ENCODE measurements at places on chromosomes 12 and 14.

- DNase-seq, result no peak
Measured at GRCh38 chr12:112468046-112468445, 49.3 kb downstream of the PTPN11 start.

DNA sequence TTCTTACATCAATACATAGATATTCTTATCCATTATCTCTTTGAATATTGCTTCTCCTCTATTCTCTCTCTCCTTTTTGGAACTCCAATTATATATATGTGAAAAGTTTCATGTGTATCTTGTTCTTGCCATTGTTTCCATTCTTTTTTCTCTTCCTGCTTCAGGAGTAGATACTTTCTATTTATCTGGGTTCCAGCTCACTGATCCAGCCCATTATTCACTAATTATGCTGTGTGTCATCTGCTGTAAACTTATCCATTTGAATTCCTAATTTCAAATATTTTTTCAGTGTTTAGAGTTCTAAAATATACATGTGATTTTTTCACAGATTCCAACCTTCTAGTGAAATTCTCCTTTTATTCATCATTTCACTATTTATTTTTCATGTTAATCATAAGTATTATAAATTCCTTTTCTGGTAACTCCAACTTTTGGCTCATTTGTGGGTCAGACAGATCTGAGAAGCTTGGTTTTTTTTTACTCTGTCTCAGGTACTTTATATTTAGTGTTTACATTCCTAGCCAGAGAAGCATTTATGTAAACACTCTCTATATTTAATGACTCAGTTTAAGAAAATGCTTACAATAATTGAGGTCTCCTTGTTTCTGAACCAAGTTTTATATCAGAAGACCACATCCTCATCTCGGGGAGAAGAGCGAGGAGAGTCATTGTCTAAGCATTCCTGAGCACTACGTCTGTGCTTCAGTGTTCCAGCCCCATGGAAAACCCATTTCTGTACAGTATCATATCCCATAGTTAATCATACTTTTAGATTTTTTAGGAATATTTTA lies 15.9 kb upstream of the AMIGO2 start:
- DNase-seq, result no peak

GRCh38 chr12:108681317-108681716 lies 47.6 kb upstream of the SELPLG start:
- DNase-seq, result no peak

DNA sequence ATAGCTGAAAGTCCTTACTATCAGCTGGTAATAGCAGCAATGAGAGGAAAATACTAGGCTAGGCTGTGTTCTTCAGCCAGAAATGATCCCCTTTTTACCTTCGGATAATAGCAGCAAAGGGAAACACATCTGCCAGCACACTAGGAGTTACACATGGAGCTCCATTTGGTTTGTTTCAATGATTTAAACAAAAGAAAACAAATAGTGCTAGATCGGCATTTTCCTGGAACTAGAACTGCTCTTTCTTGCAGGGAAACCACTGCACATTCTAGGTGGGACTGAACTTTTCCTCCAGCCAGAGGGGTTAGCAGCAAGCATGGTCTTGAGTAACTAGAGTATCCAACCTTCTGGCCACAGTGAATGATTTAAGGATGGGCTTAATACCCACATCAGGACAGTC lies 117.6 kb downstream of the PDE6H start:
- DNase-seq, result no peak

DNA sequence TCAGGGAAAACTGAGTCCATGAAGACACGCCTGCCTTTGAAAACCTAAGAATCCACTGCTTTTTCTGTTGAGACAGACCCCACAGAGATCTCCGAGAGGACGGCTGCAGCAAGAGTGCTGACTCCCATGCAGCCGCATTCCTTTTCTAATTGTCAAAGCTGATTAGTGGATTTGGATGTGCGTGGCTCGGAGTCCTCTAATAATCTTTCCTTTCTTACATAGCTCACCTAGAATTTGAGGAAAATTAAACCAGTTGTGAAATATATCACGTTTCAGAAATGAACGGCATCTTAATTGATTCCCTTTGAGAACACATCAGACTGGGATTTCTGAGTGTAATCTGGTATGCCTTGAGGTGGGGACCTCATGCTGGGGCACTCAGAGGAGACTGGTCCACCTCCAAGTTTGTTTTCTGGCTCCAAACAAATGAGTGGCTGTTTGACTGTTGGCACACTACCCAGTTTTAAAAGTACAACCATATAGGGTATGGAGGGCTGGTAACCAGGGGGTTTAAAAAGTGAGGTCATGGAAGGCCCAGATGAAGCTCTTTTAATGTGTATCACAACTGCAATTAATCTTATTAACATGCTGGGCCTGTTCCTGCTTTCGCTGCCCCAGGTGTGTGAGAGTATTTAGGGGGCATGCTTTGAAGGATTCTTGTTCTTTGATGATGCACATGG lies 63.3 kb downstream of the RASSF3 start:
- DNase-seq, result no peak

- no peak for DNase-seq
Measured at GRCh38 chr14:76716285-76716684, 45.0 kb upstream of the VASH1 start.

- no peak for DNase-seq
Measured at GRCh38 chr12:21774358-21775132, at the start of gene KCNJ8. TSS of gene KCNJ8 (minus strand) at chr12:21774706. CDS start at chr12:21773616, 1,090 bp downstream.

DNA sequence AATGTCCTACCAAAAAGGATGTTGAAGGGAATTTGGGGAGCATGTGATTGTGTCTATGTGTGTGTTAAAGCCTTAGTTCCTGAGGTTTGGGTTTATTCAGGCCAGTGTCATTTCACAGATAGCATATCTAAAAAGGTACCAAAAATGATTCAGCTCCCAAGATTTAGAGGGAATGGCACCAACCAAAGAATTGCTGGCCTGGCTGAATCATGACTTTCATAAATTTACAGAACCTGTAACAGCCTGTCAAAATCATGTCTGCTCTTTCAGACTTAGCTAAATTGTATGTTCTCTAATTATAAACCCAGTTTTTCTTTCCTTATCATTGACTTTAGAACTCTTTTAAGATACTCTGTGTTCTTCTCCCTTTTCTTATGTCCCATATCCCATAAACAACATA lies 231.5 kb downstream of the NUBPL start:
- no peak for DNase-seq

GRCh38 chr14:55698051-55698450 lies 118.0 kb downstream of the KTN1 start:
- DNase-seq, result no peak

- DNase-seq, result no peak
Measured at GRCh38 chr12:70648831-70649230, 11.6 kb upstream of the PTPRB start.

DNA sequence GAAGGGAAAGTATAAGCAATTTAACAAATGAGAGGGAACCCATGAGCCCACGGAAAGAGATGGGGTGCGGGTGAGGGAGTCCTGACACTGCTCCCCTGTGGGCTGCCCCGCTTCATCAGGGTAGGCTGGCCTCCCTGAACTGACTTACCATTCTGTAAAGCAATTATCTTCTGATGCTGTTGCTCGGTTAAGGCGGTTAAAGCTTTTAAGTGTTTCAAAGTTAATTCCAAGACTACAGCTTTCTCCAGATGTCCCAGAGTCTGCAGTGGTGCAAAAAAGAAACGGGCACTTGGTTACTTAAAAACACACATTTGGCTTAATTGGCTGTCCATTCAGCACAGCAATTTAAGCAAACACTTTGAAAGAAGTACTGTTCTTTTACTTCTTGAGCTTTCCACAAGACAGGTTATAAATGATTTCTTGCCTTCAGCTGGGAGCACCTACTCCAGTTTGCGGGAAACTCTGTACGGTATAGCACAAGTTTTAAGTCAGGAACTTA lies 1.3 kb downstream of the BHLHE41 start:
- no peak for DNase-seq

- no peak for DNase-seq
Measured at GRCh38 chr14:85310491-85311272, 219.3 kb upstream of the FLRT2 start.

DNA sequence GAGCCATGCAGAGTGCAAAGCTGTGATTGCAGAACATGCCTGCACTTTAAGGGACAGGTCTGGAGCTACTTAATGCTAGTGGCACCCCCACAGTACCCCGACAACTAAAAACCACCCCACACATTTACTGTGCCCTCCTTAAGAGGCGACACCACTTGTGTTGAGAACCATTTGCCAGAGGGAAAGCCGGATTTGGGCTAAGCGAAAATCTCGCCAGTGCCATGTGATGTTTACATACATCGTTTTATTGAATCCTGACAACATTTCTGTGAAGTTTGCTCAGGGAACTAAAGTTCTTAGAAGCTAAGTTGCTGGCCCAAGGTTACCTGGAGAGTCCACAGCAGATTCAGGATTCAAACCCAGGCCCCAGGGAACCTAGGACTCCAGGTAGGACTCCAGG lies 119.0 kb upstream of the FKBP4 start:
- no peak for DNase-seq

DNA sequence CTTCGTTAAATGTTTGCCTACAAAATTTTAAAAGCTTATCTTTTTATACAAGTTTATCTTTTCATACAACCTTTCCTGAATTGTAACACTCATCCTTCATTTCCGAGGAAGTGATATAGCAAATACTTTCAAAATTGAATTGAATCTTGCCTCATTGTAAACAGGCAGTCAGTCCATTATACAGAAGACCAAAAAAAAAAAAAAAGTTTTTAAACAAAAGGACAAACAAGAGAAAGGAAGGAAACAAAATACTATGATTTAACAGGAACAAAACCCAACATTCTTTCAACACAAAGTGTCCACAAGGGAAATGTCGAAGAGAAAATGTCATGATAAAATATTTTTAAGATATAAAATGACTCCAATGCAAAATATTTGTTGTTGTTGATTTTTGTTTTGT lies 8.5 kb downstream of the ATF7 start:
- DNase-seq, result no peak

- DNase-seq, result no peak
Measured at GRCh38 chr12:5808981-5809380, 136.1 kb downstream of the ANO2 start.

GRCh38 chr12:93526786-93527428 lies 45.6 kb upstream of the SOCS2 start:
- DNase-seq, result no peak

GRCh38 chr12:99824900-99825542 lies 159.7 kb downstream of the ANKS1B start:
- no peak for DNase-seq

GRCh38 chr12:123106640-123107359 lies 44.1 kb downstream of the PITPNM2 start:
- DNase-seq, result no peak

GRCh38 chr14:21201732-21202462 lies 46.0 kb upstream of the OR5AU1 start:
- DNase-seq, result no peak

GRCh38 chr12:90030726-90031125 lies 322.1 kb upstream of the ATP2B1 start:
- DNase-seq, result no peak

DNA sequence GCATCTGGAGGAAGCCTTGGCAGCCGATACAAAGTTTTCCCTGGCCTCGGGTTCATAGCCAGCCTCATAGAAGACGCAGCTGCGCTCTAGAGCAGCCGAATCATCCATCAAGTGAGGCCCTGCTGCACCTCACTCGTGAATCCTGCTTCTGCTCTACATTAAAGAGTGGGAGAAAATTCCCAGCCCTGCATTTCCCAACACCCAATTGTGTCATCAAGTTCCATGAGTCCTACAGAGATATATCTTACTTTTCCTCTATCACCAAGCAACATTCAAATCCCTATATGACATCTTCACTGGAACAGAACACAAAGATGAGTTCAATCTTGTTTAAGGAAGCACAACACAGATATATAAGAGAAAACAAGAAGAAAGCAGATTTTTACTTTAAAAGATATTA lies 139.3 kb downstream of the TTC7B start:
- DNase-seq, result no peak

DNA sequence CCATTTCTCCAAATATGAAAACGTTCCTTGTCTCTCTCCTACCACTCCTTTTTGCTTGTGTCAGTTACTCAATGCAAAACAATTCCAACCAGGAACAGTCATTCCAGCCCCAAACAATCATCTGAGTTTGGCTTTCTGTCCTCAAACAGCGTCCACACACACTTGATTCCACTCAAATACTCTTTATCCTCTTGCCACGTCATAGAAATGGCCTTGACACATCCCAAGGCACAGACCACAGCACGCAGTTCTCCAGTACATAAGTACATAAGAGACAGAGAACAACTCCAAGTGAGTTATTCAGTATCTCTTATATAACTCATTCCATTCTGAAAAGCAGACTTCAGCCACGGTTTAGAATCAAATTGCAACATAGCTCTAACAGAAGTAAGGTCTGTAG lies 299.2 kb downstream of the RPS29 start:
- no peak for DNase-seq

- no peak for DNase-seq
Measured at GRCh38 chr14:71311061-71311460, 403.8 kb downstream of the PCNX1 start.

- no peak for DNase-seq
Measured at GRCh38 chr14:32546246-32546645, 217.1 kb downstream of the AKAP6 start.

- DNase-seq, result no peak
Measured at GRCh38 chr14:54928216-54928615, 25.6 kb upstream of the GCH1 start.

GRCh38 chr12:95700316-95700785 lies 90.2 kb downstream of the NTN4 start:
- DNase-seq, result no peak

DNA sequence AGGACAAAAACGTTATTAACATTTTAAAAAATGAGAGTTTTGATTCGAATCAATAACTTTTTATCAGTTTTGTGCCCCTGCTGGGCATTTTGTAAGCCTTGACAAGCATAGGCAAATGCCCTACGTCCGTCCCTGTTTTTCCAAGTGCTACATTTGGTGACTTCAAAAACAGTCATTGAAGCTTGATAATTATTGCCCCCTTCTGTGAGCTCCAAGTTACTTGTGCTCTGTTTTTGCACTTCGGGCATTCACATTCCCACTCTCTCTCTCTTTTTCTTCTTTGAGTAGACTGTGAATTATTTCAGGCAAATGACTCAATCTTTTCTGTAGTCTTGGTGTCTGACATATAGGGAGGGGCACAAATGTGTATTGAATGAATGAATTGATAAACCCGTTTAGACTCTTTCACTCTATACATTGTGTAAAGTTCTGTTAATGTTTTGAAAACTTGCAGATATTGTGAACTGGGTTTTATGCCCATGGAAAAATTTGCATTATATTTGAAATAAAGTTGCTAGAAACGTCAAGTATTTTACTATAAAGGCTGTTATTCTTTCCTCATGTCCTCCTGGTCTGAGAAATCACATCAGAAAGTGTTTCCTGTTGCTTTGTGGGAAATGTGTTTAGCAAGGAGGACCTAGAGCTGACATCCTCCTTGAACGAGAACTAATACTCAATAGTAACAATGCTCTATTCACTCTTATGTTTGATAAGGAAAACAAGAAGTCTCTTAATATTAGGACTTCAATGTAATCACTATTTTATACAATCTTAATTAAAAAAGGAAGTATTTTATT lies 1.4 kb downstream of the APAF1 start:
- no peak for DNase-seq
